AG20443 (cell line): ENCODE measurements at places on chromosomes 13 and 19.

DNA sequence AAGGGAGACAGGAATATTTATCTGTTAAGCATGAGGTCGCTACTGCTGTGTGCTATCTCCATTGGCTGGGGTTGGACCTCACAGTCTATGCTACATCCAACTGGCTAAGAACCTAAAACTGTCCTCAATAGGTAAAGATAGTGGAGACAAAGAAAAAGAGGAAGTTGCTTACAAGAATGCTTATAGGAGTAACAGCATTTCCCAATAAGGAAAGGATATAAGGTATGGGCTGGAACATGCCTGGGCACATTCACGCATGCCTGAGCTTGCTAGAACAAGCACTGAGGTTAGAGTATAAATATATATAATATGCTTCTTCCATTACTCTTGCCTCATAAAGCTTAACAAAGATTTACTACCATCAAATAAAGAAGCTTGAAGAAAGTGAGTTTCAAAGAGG is 47.9 kb upstream of the CEACAM21 start:
- DNase-seq: no peak

- no peak for DNase-seq
Measured at GRCh38 chr19:3608750-3609322, 2.2 kb upstream of the TBXA2R start.

- no peak for DNase-seq
Measured at GRCh38 chr13:95523598-95523997, 28.9 kb upstream of the CLDN10 start.

DNA sequence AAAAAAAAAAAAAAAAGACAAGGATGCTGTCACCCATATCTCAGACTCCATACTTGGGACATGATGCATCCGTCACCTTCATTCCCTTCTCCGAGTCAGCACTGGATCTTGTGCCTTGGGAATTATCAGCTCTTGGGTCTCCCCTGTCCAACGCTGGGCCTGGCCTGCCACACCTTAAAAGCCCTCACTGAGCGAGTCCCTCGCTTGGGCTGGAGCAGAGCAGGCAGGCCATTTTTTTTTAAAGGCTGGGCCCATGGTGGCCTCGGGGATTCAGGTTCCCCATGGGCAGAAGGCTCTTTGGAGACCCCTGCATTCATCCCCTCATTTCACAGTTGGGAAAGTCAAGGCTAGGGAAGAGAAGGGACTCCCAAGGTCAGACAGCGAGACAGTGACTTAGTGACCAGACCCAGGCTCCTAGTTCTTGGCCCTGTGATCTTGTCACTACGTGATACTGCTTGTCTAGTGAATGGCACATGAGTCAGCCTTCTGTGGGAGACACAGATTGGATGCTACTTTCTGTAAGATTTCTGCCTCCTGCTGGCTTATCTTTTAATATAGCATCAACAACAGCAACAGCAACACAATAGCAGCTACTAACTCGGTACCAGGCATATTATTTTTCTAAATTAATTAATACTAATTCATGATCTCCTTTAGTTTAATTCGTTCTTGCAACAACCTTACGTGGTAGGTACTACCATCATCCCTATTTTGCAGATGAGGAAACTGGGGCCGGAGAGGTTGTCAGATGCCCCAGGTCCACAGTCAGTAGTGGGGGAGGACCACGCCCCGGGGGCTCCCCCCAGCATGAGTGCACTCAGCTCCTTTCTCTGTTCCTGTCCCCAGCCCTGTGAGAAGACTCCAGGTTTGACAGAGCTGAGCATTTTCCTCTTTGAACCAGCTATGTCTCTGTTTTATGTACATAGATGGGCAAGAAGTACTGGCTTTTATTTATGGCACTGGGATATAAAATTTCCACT is 27.4 kb upstream of the ZNF536 start:
- DNase-seq: peak; percentile 67

- DNase-seq: no peak
Measured at GRCh38 chr19:15198951-15199660, 1.7 kb downstream of the NOTCH3 start.

GRCh38 chr13:46751811-46752635 is 44.9 kb downstream of the ESD start:
- DNase-seq: peak; percentile 30

DNA sequence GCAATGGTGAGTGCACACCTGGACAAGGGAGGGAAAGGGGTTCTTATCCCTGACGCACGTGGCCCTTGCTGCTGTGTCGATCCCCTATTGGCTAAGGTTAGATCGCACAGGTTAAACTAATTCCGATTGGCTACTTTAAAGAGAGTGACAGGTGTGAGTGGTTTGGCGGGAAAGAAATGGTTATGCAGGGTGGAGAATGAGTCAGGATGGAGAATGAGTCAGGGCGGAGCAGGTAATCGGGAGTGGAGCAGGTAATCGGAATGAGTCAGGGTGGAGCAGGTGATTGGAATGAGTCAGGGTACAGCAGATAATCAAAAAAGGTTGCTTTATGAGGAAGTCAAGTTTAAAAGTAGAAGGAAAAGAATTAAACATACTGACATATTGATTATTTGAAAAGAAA is 24.4 kb upstream of the SIAH3 start:
- DNase-seq: no peak

DNA sequence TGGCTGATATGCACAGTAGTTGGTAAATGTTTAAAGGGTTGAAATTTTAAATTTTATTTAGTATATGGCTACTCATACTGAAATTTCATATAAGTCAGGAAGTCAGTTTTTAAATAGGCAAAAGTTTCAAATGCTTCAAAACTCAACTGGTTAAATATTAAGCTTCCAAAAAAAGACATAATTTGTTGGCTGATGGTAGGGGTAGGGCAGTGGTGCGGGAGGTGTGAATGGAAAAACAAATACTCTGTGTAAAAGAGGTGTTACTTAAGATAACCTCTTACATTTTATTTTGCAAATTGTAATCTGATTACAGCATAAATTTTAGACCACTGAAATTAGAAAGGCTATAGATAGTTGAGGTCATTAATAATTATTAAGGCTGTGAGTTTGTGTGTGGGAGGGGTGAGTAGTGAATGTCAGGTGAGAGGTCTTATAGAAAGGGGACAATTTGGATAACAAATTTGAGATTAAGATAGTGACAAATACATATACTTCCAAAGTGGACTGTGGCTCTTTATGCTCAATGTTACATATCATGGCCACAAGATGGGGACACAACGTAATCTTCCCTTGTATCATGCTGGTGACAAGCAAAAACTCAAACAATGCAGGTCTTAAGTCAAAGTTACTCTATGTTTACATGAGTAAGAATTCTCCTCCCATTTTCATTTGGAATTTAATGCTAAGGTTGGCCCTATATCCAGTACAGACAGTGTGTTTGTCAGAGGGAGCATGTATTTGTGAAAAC is 36.6 kb upstream of the OXGR1 start:
- peak; percentile 38 for DNase-seq

- DNase-seq: no peak
Measured at GRCh38 chr13:107466326-107467099, 748.8 kb downstream of the LIG4 start.

DNA sequence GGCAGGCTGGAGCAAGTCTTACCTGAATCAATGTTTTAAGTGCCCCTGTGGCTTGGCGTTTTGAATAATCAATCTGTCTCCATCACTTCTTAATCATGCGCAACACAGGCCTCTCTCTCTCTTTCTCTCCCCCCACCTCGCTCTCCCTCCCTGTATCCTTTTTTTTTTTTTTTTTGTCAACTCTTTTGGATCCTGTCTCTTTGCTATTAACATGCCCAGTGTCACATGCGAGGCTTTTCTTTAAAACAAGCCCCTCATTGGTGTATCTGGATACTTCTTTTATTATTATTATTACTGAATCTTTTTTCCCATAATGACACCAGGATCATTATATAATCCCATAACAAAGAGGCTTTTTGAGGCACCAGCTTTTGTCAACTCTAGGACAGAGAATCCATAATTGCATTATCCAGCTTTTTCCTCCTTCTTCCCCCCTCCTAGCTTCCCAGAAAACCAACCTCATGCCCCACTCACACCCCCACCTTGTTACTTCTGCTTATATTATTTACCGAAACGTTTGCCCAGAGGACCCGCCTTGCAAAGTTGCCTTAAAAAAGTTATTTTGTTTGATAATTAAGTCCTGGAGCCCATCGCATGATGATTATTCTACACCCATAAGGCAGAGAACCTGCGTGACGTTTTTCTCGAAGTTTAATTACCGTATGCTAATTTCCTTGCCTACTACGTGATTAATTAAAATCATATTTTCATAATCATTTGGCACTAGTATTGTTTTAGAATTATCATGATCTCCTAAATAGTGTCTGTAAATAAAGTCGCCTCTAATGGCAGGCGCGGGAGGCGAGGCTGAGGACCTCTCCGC is 148.1 kb upstream of the ZNF536 start:
- DNase-seq: no peak

- DNase-seq: no peak
Measured at GRCh38 chr19:31255831-31256592, 93.2 kb downstream of the TSHZ3 start.

- no peak for DNase-seq
Measured at GRCh38 chr13:106691861-106692260, 123.9 kb upstream of the ARGLU1 start.

DNA sequence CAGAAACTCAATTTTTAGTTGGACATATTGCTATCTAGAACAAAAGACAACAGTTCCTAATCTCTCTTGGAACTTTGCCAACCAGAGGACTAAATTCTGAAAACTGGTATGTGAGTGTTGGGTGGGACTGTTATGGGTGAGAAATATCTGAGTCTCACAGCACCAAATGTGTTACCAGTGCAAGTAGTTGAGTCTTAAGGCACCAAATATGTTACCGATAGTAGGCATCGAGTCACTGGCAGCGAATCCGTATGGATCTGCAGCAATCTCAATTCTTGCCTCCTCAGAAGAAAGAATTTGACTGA is 575.2 kb downstream of the DACH1 start:
- no peak for DNase-seq

DNA sequence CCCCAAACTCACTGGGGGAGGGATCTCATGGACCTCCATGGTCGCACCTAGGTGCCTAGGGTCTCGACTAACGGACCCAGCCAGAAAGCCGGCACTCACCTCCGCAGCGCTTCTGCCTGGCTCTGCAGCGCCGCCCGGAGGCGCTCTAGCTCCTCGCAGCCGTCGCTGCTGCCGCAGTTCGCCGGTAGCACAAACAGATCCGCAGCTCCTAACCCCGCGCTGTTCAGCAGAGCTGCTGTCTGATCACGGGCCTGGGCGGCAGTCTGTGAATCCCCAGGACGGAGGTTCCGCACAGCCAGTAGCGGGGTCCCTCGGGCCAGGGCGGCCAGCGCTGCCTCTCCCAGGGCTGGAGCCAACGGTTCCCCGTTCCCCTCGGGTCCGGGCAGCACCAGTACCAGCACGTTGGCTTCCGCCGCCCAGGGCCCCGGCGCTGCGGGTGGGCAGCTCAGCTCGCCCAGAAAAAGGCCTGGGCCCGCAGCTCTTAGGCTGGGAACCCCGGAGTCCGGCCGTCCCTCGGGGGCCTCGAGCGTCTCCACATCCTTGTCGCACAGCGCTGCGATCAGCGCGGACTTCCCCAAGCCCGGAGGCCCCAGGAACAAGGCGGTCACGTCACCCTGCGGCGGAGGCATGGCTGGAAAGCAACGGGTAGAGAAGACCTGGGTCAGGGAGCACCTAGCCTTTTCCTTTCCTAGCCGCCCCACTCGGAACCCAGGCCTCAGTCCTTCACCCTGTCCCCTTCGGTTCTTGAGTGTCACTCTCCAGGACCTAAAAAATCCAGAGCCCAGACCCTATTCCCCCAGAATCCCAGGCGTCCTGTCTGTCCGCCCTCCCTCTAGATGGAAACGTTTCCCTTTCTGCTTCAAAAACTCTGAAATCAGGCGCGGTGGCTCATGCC is 977 bp downstream of the IRGQ start:
- DNase-seq: peak; percentile 67

GRCh38 chr13:28751175-28751960 is 32.6 kb upstream of the SLC46A3 start:
- DNase-seq: no peak

GRCh38 chr19:752652-753517 is 2.0 kb downstream of the MISP start:
- peak; percentile 90 for DNase-seq

- DNase-seq: no peak
Measured at GRCh38 chr13:39915418-39915817, 260.0 kb downstream of the COG6 start.

DNA sequence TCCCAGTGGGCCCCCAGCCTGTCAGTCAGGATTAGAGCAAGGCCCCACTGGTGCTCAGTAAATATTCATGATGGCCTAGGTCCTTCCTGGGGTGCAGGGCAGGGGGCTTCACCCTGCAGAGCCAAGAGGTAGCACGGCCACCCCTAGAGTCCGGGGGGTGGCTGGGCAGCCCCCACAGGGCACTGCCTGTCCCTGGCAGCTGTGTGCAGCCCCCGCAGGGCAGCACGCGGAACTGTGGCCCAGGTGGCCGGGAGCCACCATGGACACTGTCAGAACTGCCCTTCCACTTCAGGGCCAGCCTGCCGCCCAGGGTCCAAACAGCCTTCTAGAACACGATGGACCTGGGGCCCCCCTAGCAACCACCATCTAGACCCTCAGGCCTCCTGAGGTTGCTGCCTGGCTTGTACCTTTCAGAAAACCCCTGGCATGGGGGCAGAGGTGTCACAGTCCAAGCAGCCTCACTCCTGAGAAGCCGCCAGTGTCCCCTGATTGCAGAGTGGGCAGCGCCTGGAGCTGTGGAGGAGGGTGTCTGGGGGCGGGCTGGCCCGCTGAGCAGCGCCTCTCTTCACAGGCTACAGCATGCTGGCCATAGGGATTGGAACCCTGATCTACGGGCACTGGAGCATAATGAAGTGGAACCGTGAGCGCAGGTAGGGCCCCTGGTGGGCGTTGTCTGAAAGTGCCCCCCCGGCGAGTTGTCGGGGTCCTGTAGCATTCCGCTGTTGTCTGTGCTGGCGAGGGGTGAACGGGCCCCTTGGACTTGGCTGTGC is 2.9 kb upstream of the YJEFN3 start:
- no peak for DNase-seq

GRCh38 chr19:47663911-47664771 is 49.1 kb upstream of the EHD2 start:
- DNase-seq: peak; percentile 93

GRCh38 chr19:7988307-7988706 is 17.1 kb downstream of the ELAVL1 start:
- no peak for DNase-seq

GRCh38 chr19:14433554-14434501 is 722 bp downstream of the PKN1 start:
- no peak for DNase-seq

DNA sequence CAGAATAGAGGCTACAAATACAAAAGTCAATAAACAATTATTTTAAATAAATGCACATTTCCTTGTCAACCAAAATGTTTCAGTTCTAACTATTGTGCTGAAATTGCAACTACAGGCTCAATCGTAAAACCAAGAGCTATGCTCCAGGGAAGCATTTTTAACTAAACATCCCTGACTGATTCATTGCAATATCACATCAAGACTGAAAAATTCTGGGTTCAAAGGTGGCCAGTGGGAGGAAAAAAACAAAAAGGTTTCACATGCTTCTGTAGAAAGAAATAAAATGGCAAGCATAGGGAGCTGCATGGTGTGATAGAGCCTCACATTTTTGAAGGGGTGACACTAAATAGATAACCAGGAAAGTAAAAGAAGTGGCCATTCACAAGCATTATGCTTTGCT is 862.8 kb downstream of the PCDH9 start:
- DNase-seq: no peak

- DNase-seq: no peak
Measured at GRCh38 chr13:111533900-111534683, 213.7 kb downstream of the TEX29 start.
